Smooth muscle cell of the umbilical artery (primary cell): ENCODE measurements at places on chromosomes 7 and 10. TPM values are rescaled to one million over a fixed set of nuclear protein-coding genes. Genes with fewer than 3 reads are reported as not detected.

EVX1 gene
- 0.09 TPM in 1 of 2 replicates, not detected in the other for total RNA-seq

FGFR2 gene
- 1.8 and 9.2 TPM in 2 replicates for total RNA-seq

PCLO gene
- total RNA-seq: 0.59 and 3.0 TPM in 2 replicates

TMEM139 gene
- total RNA-seq: not detected in 2 replicates

CNNM2 gene
- 7.1 and 8.4 TPM in 2 replicates for total RNA-seq

MYPN gene
- total RNA-seq: under 0.01 and 1.5 TPM in 2 replicates

TAC1 gene
- not detected in 2 replicates for total RNA-seq

OR2A5 gene
- not detected in 2 replicates for total RNA-seq

SEC31B gene
- total RNA-seq: 3.2 and 3.9 TPM in 2 replicates

OR2A25 gene
- not detected in 2 replicates for total RNA-seq

AOC1 gene
- not detected in 2 replicates for total RNA-seq

LDB3 gene
- 0.30 and 0.46 TPM in 2 replicates for total RNA-seq

ZNF316 gene
- 12.2 and 19.7 TPM in 2 replicates for total RNA-seq

NODAL gene
- not detected in 2 replicates for total RNA-seq

PDE1C gene
- 0.74 TPM in 1 of 2 replicates, not detected in the other for total RNA-seq

NUPR2 gene
- not detected in 2 replicates for total RNA-seq

MMD2 gene
- not detected in 2 replicates for total RNA-seq

NPC1L1 gene
- under 0.01 TPM in 1 of 2 replicates, not detected in the other for total RNA-seq

EXOC6 gene
- 7.4 and 10.3 TPM in 2 replicates for total RNA-seq

LOXL4 gene
- 113 and 240 TPM in 2 replicates for total RNA-seq

SPDYE9 gene
- total RNA-seq: not detected in 2 replicates

IDE gene
- total RNA-seq: 36.5 and 40.2 TPM in 2 replicates

C7orf57 gene
- total RNA-seq: not detected in 2 replicates
